ENCODE measurements at places on chromosomes 12 and 14.

DNA sequence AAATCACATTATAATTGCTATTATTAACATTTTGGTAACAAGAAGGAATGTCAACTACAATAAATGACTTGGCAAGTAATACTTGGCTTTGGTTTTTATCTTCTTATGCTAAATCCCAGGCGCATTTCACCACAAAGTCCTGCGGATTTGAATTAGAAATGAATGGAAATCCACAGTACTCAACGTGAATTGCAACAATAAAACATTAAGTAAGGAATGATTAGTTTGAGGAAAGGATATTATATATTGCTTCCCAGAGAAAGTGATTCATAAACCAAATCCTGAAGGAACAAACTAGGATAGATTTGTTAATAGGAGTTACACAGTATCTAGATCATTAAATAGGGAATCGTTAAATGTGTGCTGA is 1089.7 kb downstream of the TRHDE start:
- DNase-seq, result no peak

DNA sequence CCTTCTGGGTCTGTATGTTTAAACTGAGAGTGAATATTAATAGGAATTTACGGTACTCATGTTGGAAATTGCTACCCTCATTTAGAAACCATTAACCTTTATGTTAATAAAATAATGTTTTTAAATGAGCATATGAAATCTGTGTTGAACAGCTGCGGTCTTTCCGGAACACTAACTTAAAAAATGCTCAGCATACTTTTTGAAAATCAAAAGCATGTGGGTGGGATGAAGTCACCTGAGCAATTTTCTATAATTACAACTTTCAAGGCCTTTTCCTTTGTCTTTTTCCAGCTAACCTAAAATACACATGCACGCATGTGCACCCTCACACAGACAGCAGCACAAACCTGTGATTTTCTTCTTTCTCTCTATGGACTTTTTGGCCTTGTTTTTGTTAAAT is 39.8 kb downstream of the BORCS5 start:
- DNase-seq, result no peak

DNA sequence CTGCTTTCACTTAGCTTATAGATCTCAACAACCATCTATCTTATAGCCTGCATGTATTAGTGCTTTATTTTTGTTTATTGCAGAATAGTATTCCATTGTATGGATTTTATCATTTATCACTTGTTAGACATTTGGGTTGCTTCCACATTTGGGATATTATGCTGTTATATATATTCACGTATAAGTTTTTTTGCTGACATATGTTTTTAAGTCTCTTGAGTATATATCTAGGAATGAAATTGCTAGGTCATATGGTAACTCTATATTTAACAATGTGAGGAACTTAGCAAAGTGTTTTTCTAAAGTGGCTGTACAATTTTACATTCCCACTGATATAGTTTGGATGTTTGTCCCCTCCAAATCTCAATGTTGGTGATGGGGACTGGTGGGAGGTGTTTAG is 208.1 kb downstream of the CPNE8 start:
- no peak for DNase-seq

GRCh38 chr12:124167141-124167540 is 127.8 kb upstream of the RFLNA start:
- DNase-seq, result no peak

DNA sequence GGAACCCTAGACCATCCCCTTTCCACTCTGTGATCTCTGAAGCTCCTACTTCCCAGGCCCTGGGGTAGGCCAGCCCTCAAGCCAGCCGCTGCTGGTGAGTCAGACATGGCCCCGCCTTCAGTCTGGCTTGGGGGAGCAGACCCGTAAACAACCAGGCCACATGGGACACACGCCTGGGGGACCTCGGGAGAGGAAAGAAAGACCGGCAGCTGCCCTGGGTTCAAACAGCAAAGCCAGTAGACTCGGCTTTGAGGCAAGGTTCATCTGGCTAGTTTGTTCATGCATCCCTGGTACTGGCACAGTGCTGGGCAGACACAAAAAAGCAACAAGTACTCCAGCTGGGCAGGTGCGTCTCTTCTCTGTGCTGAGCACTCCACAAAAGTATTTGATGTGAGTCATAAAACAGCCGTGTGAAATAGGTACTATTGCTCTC is 101.9 kb downstream of the SETD3 start:
- DNase-seq, result no peak

GRCh38 chr14:76872796-76873432 is 46.7 kb downstream of the LRRC74A start:
- DNase-seq, result peak; percentile 50

- DNase-seq, result no peak
These were observed 27.9 kb downstream of the DYRK4 start for GRCh38 chr12:4589941-4590340.

DNA sequence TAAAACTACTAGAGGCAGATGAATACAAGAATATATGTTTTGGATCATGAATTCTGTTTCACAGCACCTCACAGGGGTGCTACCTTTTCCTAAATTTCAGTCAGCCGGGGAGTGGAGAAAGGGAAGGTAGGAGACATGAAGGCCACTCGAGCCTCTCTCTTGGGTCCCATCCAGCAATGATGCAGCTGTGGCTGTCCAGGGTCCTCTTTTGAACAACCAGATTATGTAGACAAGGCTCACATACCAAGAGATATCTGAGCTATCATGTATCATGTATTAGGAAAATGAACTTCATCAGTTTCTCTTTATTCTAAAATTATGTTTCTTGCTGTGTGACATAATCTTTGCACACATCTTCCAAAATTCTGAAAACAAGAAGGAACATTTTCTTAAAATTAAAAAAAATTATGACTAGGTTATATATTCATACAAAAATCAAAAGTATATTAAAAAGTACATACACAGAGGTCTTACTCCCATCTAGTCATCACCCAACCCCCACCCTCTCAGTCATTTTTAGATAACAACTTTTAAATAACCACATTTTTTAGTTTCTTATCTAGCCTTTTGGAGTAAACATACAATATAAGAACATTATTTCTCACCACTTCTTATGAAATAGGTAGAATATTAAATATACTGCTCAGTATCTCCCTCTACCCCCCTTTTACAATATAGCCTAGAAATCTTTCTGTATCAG is 88.7 kb downstream of the ACADS start:
- no peak for DNase-seq

DNA sequence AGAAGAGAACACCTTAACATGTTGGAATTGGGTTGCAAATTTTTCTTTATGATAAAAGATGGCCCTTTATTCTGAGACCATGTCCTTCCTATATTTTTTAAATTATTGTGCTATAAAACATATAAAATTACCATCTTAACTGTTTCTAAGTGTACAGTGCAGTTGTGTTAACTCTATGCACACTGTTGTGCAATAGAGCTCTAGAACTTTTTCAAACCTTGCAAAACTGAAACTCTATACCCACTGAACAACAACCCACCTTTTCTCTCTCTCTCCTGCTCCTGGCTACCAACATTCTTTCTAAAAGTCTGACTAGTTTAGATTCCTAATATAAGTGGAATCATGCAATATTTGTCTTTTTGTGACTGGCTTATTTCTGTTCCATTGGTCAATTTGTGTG is 7.8 kb upstream of the CPM start:
- DNase-seq, result no peak

DNA sequence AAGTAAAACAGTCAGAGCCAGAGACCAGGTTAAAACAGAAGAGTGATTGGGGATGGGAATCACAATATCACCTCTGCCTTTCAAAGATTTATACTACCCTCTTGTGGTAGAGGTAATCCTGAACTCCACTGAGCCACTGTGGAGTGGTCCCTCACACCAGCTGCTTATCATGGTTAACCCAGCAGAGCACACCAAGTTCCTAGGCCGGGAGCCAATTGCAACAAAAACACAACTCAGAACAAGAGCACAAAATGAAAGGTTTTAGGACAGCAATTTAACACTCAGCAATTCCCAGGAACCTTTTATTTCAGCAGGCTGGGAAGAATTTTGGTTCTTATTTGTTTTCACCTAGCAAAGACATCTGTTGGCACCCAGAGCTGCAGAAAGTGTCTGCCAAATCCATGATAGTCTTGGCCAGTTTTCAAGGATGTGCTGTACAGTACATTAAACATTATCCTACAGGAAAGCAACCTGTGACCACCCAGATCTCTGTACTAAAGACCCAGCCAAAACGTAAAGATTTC is 220.5 kb upstream of the ATXN7L3B start:
- DNase-seq, result no peak

DNA sequence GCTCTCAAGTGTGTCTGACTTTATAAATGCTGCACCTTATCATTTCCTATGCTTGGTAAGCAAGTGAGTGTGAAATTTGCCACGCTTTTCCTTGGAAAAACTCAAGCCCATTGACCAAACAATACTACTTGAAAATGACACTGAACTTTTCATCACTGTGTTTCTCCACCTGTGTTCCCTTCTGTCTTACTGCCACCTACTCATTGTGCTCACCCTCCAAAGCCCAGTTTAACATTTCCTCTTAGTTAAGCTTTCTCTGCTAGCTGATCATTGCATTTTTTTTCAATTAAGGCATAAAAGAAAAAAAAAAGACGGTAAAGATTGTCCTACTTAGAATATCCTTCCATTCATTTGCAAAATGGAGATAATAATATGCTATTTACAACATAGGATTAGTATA is 445.7 kb downstream of the DPF3 start:
- no peak for DNase-seq

GRCh38 chr14:69876221-69876847 is 2.9 kb upstream of the SMOC1 start:
- DNase-seq, result no peak

GRCh38 chr12:113604666-113605065 is 133.0 kb upstream of the LHX5 start:
- no peak for DNase-seq

DNA sequence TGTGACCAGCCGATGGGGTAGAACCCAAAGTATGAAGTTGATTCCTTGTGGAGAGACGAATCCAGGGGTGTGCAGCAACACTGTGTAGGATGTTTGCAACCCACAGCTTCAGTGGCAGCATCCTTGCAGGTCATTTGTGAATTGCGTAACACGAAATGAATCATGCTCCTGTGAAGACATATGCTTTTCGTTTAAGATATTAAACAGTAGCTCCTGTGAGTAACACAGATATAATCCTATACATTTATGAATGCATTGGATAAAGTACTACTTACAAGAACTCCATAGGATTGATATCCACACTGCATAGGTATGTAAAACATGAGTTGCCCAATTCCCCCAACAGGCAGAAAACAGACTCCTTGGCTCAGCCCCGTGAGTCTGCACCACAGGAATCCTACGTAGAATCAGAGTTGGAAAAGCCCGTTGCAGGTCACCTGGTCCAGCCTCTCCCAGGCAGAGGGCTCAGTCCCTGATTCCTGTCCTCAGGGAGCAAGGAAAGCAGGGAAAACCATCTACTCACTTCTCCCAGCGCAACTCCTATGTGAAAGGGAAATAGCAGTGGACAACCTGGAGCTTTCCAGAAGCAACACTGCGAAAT is 75.8 kb downstream of the GPATCH2L start:
- no peak for DNase-seq

- DNase-seq, result no peak
These were observed 101.6 kb downstream of the MGAT4C start for GRCh38 chr12:86154620-86155019.

DNA sequence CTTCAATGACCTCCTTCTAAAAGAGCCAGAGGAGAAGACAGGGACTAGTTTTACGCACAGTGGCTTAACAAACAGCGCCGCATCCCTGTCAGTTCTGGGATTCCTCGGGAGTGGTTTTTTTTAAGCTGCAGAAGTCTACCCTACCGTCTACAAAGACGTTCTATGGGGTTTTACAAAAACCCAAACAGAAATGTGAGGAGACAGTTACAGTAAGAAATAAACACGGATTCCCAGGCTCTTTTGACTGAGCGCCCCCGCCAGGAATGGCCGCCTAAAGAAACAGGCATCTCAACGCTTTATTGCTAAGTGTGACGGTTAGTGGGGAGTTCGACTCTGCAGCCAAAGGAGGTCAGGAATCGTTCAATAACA is 484 bp downstream of the ALKBH1 start:
- DNase-seq, result no peak

DNA sequence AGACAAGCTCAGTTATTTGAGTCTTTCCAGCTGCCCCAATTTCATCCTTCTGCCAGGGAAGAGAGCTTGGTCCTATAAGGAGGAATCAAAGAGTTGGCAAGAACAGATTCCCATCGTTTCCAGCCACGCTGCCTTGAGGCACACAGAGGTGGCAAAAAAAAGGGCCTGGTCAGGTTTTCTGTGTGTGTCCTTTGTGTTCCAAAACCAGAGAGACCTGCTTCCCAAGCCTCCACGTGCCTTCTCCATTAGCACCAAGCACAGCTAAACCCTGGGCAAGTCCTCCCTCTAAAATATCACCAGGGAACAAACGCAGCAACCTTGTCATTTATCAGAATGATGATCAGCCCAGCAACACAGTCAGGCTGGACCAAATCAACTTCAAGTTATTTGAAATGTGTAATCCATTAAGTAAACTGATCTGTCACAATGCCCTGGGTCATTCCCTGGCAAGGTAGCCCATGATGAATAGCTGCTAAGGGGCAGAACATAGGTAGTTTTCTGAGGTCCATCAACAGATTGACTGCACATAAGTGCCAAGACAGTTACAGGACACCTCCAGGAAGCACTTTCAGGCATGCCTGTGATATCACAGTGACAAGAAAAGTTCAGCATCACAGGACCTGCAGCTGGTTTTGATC is 28.6 kb upstream of the C12orf42 start:
- DNase-seq, result no peak

DNA sequence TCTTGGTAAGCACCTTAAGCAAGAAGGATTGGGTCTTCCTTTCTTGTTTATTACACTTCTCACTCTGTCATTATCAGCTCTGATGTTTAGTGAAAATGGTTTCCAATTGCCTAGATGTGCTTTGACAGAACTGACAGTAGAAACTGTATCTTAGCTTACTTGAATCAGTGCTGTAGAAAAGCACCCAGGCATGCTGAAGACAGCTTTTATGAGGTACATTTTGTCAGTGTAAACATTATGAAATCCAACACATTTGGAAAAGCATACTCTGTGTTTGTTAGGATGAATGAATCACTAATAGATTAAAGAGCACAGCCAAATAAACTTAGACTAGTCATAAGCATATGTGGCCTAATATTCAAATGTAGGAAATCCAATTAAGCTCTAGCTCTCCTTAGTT is 290.2 kb upstream of the NPAS3 start:
- DNase-seq, result no peak

- no peak for DNase-seq
These were observed 7.3 kb upstream of the CLECL1 start for GRCh38 chr12:9740106-9740750.

- no peak for DNase-seq
These were observed 131.8 kb upstream of the EEA1 start for GRCh38 chr12:93060666-93061472.

DNA sequence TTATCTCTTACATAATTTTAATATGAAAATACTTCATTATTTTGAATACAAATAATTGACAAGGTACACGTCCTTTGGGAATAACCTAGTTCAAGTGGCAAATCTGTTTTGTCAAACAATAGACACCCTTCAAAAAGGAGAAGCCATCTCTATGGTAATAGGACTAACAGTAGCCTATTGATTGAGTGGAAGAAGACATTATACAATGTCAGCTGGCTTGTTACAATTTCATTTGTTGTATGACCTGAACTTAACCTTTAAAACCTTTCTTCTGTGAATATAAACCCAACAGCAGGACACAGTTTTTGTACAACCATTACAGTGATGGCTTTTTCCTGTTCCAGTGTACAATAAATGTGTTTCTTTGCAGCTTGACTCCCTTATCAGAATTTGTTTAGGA is 8.1 kb downstream of the TMEM260 start:
- no peak for DNase-seq
